ENCODE measurements at places on chromosomes 5 and 9. TPM values are rescaled to one million over a fixed set of nuclear protein-coding genes. Genes with fewer than 3 reads are reported as not detected.

The SLC38A9 gene
- 28.1 TPM for total RNA-seq

The TAF11L5 gene
- not detected for total RNA-seq

The PDCD1LG2 gene
- 1.2 TPM for total RNA-seq

DNA sequence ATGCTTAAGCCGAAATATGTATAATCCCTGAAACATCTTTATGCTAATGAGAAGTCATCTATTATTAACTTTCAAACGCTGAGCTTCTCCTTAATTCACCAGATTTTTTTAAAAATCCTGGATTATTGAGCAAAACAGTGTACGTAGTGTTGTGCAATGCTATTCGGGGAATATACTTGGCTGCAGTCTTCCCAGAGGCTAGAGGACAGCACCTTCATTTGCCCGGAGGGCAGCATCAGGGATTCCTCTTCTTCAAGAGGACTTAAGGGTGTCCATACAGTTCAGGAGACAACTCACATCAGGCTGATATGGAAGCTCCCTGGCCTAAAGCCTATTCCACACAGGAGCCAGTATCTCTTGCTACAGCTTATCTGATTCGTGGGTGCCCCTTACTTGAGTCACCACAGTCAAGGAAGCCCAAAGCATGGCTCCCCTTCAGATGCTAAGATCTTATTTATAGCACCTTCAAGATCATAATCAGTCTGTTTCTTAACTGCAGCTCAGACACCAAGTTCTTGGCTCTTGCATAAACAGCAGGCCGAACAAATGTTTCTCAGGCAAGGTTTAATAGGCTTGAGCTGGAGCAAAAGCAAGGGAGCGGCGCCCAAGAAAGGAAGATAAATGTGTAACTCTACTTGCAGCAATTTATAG is 29.4 kb downstream of the NUTM2F start:
- no peak for DNase-seq

GRCh38 chr9:126343271-126343700 is 16.7 kb downstream of the MVB12B start:
- no peak for DNase-seq

- no peak for DNase-seq
Measured at GRCh38 chr9:76502746-76503145, 43.8 kb downstream of the GCNT1 start.

GRCh38 chr9:112570671-112571167 is 84.1 kb downstream of the KIAA1958 start:
- DNase-seq = peak; percentile 39

GRCh38 chr9:89634995-89635742 is 30.4 kb downstream of the GADD45G start:
- no peak for DNase-seq

The GMCL2 gene
- total RNA-seq = not detected

DNA sequence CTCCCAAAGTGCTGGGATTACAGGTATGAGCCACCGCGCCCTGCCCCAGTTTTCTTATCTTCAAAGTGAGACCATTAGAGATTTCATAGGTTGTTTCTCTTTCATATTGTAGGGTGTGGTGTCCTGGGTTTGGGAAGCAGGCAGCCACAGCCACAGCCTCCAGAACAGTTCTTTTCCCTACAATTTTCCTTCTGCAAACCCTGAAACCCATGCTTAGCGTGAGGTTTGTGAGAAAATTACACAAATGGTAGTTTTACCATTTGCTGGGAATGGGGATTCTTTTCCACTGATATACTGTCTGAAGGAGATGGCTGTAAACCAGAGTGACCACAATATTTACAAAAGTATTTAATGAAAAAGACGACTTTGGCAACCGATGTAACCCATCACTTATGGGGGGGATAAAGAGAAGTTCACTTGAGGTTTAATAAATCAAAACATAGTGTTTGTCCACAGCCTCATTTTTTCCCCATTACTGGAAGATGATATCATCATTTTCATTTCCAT is 26.7 kb upstream of the ECM2 start:
- DNase-seq = peak; percentile 51

The ARHGEF28 gene
- total RNA-seq = 21.7 TPM

- no peak for DNase-seq
Measured at GRCh38 chr5:35516271-35516670, 101.4 kb upstream of the SPEF2 start.

The PCDHB10 gene
- 4.9 TPM for total RNA-seq

GRCh38 chr9:98193336-98193944 is 1.0 kb upstream of the CORO2A start:
- DNase-seq = no peak

- no peak for DNase-seq
Measured at GRCh38 chr9:111839987-111840386, 45.2 kb upstream of the SHOC1 start.

DNA sequence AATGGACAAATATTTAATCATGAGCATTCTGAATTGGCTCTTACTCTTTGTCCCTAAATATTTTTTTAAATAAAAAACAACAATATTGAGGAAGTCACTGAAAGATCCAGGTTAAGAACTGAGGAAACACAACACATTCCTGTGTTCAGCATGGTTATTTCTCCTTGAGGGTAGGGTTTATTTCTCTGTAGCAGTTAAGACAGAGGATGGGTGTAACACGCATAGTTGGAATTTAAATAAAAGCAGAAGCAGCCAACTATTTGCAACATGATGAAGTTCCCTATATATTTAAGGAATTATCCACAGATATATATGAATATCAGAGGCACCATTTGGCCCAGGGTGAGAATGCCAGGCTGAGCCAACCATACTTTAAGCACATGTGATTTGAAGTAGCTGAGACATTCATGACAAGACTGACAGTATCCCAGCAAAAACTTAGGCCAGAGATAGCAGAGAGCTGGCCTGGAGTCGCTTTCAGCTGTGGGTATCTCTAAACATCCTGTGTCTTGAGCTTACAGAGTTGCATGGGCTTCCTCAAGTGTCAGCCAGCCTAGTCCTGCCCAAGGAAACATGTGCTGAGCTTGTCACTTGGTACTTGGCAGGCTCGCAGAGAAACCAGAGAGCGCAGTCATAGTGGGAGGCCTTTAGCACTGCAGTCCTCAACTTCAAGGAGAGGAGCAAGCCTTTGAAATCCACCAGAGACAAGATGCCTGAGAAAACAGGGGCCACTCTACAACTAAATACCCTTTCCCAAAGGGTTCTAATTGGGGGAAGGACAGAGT is 43.6 kb downstream of the SEMA5A start:
- DNase-seq = no peak

- DNase-seq = no peak
Measured at GRCh38 chr9:4038182-4038723, 261.6 kb downstream of the GLIS3 start.

DNA sequence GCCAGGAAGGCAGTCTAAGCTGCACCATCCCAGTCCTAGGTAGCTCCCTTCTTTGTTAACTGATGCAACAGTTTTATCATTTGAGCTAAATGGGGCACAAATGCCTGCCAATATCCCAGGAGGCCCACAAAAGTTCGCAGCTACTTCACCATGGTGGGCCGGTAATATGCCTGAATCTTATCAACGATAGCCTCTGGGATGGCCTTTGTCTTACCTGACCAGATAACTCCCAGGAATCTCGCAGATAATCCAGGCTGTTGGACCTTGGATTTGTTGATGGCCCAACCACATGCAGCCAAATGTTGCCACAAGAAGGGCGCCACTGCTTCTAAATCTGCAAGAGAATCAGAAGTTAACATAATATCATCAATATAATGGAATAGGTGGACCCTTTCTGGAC is 83.8 kb upstream of the ATP10B start:
- no peak for DNase-seq

GRCh38 chr9:38634315-38634714 is 13.9 kb upstream of the ANKRD18A start:
- no peak for DNase-seq

DNA sequence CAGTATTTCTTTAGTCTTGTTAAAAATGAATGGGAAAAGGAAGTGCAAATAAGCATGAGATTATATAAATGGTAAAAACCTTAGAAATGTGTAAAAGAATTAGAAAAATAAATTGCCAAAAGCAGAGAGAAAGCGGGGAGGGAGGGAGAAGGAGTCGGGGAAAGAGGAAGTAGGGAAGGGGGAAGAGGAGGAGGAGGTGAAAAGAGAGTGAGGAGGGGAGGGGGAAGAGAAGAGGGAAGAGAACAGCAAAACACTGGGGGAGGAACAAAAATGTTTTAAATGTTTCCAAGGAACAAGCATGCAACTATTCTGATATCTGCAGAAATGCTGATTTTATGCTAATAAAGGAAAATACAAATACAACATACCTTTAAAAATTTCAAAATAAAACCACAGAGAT is 317.5 kb downstream of the PIK3R1 start:
- DNase-seq = no peak

- DNase-seq = no peak
Measured at GRCh38 chr5:141948812-141949211, 9.2 kb downstream of the PCDH12 start.

- DNase-seq = no peak
Measured at GRCh38 chr9:1311462-1312042, 261.4 kb downstream of the DMRT2 start.

GRCh38 chr5:175654807-175655206 is 3.1 kb upstream of the HRH2 start:
- DNase-seq = no peak

- DNase-seq = no peak
Measured at GRCh38 chr9:31745468-31745867, 639.0 kb upstream of the ACO1 start.

GRCh38 chr5:160463740-160464465 is 42.2 kb downstream of the PTTG1 start:
- no peak for DNase-seq

The SNCB gene
- not detected for total RNA-seq

The NSD1 gene
- total RNA-seq = 103 TPM

- DNase-seq = no peak
Measured at GRCh38 chr9:124517600-124517999, 10.4 kb upstream of the NR5A1 start.

DNA sequence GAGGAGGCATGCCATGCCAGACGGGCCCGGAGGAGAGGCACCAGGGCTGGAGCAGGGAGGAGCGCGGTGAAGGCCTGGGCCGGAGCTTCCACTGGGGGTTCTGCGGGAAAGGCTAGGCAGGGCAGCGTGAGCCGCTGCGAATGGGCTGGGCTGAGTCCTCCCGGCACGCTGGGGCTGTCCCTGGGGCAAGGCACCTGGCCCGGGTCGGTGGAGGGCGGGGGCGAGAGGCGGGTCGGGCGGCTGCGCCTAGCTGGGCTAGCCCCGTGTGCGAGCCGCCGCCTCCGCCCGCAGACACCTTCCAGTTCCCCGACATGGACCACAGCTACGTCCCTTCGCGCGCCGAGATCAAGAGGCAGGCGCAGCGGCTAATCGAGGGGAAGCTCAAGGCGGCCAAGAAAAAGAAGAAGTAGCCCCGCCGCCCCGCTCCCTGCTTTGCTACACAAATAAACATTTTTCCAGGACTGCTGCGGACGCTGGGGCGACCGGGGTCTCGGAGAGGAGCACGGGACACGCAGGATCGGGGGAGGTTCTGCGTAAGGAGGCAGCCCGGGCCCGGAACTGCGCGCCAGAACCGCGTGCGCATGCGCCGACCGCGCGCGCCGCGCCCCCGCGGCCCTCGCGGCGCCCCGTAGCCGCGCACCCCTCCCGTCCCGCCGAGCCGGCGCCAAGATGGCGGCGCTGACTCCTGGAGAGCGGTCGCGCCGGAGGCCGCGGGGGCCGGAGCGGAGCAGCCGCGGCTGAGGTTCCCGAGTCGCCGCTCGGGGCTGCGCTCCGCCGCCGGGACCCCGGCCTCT is at the start of gene RABL6:
TSS of gene RABL6 (plus strand) at position 668 of the 794 bp plus-strand sequence. CDS start 249 bp downstream, outside the sequence.
- peak; percentile 76 for DNase-seq

The DMRT3 gene
- total RNA-seq = not detected

DNA sequence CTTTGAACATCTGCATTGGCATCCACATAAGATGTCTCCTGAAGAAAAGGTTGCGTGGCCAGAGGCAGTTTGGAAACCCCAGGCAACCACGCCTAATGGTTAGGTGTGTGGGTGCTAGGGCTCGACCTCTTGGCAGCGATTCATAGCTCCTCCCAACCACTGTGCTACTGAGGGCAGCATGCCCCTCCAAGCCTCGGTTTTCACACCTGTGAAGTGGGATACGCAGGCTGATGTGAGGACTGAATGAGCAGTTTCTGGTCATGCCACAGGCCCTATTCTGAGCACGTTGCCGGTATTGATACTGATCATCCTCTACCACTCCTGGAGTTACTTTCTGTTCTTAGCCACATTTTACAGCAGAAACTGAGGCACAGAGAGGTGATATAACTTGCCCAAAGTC is 19.1 kb downstream of the NDST1 start:
- DNase-seq = no peak

The KIAA0825 gene
- total RNA-seq = 3.1 TPM

GRCh38 chr5:17167171-17167891 is 50.1 kb upstream of the BASP1 start:
- no peak for DNase-seq

The BNC2 gene
- total RNA-seq = 12.0 TPM

The MELK gene
- total RNA-seq = 13.8 TPM

Data from mucosa of descending colon (tissue), 3 donors.